ENCODE measurements at places on chromosomes 2 and 18.

DNA sequence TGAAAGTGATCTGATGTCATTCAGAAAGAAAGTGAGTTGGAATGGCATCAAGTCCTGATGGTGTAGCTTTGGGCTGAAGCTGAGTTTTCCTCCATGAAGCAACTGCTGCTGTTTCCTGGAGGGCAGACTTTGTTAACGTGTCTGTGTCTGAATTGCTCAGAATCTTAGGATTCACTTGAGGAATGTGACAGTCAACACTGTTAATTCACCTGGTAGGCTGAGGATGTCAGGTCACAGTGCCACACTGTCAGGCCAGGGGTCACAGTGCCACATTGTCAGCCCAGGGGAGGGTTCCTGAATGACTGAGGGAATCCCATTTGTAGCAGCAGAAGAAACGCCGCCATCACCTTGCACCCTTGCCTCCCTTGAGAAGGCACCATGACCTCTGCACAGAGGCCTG lies 39.4 kb downstream of the LYPD6B start:
- DNase-seq = no peak

GRCh38 chr2:45857867-45858520 lies 206.5 kb downstream of the PRKCE start:
- peak; percentile 36 for DNase-seq

DNA sequence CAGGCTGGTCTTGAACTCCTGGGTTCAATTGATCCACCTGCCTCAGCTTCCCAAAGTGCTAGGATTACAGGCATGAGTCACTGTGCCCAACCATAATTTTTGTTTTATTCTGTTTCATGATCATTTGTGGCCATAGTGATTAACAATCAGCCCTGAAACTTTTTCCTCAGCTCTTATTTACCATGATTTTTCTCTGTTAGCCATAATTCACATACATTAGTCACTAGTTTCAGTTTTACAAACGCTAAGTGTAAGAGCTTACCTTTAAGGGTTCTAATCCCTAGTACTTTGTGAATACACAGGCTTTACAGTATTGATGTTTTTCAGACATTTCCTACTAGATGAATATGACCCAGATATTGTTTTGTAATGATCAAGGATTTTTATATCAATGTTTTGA lies 216.1 kb downstream of the DPP4 start:
- DNase-seq = no peak

- no peak for DNase-seq
Measured at GRCh38 chr2:72097276-72097675, 50.4 kb downstream of the CYP26B1 start.

- peak; percentile 78 for DNase-seq
Measured at GRCh38 chr18:62716619-62717168, 1.4 kb downstream of the PHLPP1 start.

- DNase-seq = no peak
Measured at GRCh38 chr2:39325966-39326365, 82.2 kb upstream of the CDKL4 start.

- no peak for DNase-seq
Measured at GRCh38 chr18:28198620-28199019, 21.7 kb upstream of the CDH2 start.

DNA sequence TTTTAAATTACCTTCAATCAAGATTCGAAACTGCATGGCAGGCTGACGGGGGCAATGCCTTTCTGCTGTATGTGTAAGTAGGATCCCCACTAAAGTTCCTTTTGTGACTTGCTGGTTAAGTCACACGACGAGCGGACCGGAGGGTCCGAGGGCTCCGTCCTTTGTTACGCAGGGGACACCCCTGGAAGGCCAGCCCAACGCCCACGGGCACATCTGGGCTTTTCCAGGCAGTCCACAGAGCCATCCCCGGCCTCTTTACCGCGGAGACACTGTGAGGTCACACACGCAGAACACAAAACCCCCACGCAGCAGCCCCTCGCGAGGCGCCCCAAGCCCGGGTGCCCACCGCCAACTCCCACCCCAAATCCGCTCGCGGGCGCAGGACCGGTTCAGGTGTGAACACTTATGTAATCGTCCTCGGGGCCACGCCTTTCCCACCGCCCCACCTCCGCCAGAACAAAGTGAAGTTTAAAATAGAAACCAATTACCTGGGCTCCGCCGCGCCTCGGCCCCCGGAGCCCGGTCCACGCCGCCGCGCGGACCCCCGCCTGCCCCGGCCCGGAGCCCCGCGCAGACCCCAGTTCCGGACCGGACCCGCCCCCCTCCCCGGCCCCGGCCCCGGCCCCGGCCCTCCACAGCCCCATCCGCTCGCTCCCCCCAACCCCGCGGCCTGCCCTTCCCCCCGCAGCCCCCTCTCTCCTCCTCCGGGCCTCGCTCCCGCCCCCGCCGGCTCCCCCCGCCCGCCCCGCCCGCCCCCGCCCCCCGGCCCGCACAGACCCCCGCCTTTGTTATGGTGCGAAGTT lies 4.2 kb downstream of the ZNF516 start:
- DNase-seq = peak; percentile 60

DNA sequence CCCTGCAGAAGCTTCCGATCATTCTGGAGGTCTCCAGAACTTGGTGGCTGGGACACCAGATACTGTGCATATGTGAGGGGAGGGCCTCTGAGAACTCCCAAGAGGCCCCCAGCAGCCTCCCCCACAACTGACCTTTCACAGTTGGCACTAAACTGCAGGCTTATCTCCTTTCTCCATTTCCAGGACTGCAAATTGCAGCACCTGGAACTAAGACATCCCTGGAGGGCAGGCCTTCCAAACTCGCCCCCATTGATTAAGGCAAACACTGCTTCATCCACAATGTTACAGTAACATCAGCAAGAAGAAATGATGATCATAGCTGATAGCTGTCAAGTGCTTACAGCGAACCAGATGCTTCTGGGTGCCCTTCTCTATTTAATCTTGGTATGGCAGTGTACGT lies 67.9 kb downstream of the TGOLN2 start:
- DNase-seq = no peak

- peak; percentile 3 for DNase-seq
Measured at GRCh38 chr18:51235009-51235789, 37.7 kb upstream of the MEX3C start.

DNA sequence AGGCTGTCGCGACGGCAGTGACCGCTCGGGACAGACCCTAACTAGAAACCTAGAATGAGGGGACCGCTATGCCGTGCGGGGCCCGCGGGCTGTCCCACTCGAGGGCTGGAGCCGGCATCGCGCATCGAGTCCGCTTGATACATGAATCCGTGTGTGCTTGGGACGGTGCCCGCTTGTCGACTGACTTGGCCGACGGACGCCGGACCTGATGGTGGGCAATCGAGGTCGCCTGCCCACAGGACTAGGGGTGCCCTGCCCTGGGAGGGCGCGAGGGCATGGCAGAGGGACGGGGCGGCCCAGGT lies 749 bp upstream of the PTMA start:
- DNase-seq = peak; percentile 73

GRCh38 chr2:134346141-134346540 lies 92.3 kb downstream of the MGAT5 start:
- DNase-seq = no peak

- no peak for DNase-seq
Measured at GRCh38 chr2:28326469-28326805, 66.2 kb upstream of the FOSL2 start.

- no peak for DNase-seq
Measured at GRCh38 chr2:179861027-179861415, 391 bp downstream of the ZNF385B start.

GRCh38 chr2:160075171-160075570 lies 12.8 kb upstream of the PLA2R1 start:
- no peak for DNase-seq

GRCh38 chr18:8229040-8229439 lies 380.2 kb upstream of the RAB12 start:
- no peak for DNase-seq

DNA sequence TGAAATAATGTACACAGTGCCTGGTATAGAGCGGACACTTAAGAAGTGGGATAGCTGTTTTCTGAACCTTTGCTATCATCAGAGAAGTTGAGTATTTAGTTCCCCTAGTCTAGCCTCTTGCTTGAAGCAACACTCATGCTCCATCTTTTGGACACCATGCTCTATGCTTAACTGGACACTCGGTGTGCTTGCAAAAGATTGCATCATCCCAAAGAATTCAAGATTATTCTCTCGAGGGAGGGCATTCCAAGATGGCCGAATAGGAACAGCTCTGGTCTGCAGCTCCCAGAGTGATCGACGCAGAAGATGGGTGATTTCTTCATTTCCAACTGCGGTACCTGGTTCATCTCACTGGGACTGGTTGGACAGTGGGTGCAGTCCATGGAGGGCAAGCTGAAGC lies 143.9 kb upstream of the FSHR start:
- DNase-seq = no peak

DNA sequence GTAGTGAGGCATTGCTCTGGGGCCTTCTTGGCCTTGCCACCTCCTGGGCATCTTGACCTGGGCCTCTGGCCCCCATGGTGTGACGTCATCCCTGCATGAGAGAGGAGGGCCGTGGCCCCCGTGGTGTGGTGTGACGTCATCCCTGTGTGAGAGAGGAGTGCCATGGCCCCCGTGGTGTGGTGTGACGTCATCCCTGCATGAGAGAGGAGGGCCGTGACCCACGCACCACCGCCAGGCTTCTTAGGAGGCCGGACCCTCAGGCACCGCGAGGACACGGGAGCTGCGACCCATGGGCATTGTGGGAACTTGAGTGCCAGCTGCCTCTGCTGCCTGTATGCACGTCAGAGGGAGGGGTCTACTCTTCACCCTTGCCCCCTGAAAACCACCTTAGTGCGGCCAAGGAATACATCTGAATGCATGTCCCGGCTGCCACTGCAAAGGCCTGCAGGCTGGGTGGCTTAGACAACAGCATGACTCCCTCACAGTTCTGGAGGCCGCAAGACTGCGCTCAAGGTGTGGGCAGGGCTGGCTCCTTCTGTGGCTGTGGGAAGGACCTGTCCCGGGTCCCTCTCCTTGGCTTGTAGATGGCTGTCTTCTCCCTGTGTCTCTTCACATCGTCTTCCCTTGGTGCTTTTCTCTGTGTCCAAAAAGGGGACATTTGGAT lies 20.8 kb upstream of the OTOS start:
- no peak for DNase-seq

DNA sequence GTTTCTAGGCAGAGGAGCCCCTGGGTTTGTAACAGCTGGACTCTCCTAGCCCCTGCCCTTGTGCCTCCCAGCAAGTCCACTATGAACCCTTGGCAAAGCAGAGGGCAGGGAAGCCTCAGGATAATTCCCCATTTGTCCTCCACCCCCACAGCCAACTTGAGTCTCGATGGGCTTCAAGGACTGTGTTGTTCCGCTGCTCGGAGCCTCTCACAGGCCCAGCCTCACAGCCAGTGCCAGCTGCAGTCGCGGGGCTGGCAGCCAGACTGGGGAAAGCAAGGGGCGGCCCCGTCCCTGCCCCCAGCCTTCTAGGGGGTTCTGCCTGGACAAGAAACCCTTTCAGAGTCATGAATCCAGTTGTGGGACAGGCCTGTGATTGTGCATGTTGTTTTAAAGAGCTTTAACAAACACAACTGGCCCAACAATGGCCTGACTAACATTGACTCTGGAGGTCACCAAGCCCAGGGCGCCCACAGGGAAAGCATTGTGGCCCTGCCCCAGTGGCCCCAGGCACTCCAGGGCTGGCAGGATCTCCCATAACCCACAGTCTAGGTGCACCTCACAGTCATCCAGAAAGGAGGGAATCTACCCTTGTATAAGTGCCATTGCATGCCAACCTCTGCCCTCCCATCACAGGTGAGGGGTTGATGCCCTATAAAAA lies 71.8 kb upstream of the DAPL1 start:
- DNase-seq = no peak

DNA sequence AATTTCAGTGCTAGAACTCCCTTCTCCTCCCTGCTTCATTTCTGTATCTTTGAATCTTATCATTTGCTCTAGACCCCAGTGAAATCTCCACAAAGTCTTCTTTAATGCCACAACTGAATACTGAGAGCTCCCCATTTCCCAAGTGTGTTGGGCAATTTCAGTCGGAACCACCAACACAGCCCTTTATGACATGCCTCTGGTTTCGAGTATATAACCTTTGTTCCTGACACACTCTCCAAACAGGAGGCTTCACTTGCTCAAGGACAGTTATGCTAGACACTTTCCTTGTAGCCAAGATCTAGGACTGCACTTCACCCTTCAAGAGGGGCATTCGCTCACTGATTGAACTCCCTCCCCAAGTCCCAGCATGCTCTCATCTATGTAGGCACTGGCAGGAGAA lies 18.6 kb upstream of the TTR start:
- DNase-seq = no peak

DNA sequence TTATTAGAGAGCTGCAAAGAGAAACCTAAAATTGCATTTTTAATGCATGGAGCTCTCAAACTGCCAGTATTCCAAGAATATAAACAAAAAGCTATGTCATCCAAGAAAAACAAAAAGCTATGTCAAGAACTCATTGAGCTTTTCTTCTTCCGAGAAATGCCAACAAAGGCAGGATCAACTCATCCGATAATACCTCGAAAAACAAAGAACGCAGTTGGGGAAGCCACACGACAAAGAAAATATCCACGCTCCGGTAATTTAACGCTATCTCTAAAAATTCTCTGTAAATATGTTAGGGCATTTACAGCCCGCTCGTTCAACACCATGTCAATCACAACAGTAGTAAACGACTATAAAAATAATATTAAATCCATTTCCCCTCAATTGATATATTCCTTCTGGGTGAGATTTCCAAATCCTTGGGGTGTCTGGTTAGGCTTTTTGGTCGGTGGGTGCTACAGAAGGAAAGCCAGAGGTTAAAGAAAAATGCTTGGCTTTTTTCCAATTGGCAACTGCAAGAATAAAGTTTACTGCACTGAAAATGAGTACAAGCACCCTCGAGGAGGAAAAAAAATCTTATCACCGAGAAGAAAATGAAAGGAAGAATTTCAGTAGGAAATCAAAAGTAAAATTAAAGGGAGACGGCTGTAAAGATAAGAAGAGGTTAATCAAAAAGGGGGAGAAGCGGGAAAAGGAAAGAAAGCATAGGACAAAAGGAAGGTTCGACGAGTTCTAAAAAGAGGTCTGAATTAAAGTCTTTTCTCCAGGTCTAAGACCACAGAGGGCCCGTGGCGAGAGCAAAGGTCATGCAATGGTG lies 856 bp downstream of the TIA1 start:
- no peak for DNase-seq

DNA sequence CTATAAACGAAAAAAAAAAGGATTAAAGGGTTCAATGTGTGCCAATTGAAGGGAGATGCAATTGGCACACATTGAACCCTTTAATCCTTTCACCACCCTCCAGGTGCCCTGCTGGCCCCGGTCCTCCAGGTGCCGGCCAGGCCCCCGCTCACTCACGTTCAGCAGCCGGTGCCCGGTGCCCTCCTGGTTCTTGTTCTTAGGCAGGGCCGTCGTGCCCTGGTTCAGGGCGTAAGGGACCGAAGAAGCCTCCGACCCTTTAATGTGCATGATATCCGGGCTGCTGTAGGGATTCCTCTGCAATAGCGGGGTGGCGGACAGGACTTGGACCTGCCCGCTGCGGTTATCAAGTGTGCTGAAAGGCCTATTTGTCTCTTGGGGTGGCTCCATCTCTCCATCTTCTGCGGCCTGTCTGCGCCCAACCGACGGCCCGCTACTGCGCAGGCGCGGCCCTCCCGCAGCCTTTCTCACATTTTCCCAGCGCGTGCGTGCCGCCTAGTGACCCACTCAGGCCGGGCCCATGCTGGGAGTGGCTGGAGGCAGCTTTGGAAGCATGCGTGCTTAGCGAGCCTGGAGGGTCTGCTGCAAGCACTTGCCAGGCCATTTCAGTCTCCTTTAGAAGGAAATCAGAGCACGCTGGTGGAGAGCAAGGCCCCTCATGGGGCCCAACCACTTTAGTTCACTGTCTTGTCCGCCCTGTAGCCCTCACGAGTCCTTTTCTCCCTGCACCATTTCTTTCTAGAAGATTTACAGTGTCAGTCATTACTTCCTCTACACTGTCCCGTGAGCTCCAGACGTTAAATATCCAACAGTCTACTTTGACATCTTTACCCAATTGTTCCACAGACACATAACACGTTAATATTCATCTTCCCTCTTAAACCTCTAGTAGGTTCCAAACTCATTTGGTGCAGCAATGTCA lies 24.3 kb downstream of the TMEM237 start:
- no peak for DNase-seq

All from natural killer cell (primary cell).